Activated T-helper 9 cell treated with anti-CD3 and anti-CD28 coated beads, Interleukin-2, amount 50 U/mL, for 16 hours (primary cell): ENCODE measurements at places on chromosomes 4 and X.

DNA sequence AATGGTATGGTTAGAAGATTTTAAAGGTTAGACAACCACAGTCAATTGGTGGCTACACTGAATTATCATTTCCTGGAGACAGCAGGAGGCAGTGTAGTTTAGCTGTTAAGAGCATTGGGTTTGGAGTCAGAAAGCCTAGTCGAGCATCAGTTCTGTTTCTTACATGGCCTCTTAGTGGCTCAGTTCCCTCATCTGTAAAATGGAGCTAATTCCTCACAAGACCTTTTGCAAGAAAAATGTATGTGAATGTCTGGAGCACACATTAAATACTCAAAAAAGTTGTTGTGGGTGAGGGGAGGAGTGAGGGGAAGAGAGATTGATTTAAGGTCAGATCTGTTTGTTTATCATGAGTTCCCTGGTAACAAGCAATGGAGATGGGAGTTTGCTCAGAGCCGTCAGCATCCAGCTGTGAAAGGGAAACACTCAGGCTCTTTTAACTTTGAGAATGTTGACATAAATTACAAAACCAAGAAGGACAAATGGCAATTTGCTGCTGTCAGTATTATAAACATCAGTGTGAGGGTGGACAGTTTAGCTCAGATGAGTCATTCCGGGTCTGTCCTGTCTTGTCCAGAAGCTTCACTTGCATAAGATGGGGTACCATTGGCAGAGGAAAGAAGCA is 98.2 kb upstream of the PGRMC2 start:
- no peak for DNase-seq

- no peak for DNase-seq
Observed at GRCh38 chr4:78592088-78592783, 40.7 kb downstream of the ANXA3 start.

- no peak for DNase-seq
Observed at GRCh38 chr4:85777908-85778631, 303.1 kb downstream of the ARHGAP24 start.

GRCh38 chr4:2288051-2288541 is 26.2 kb upstream of the MXD4 start:
- DNase-seq = no peak

GRCh38 chrX:43655151-43656004 is 721 bp upstream of the MAOA start:
- DNase-seq = no peak

- no peak for DNase-seq
Observed at GRCh38 chr4:154958621-154959358, 177.7 kb downstream of the RBM46 start.

DNA sequence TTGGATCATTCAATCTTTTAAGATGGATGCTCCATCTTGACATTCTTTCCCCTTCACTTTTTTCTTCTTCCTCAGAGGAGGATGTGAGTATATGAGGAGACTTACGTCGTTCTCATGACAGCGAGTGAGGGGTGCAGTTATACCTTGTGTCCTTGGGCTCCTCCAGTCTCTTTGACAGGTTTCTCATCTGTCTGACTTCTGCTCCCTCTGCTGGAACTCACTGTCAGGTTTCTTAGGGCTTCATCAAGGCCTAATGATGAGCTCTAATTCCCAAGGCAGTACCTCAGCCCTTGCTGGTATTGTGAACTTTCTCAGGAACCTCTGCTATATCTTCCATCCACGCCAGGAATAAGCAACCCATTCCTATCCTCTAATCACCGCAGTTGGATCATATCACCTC is 237.8 kb upstream of the ADGRL3 start:
- no peak for DNase-seq

DNA sequence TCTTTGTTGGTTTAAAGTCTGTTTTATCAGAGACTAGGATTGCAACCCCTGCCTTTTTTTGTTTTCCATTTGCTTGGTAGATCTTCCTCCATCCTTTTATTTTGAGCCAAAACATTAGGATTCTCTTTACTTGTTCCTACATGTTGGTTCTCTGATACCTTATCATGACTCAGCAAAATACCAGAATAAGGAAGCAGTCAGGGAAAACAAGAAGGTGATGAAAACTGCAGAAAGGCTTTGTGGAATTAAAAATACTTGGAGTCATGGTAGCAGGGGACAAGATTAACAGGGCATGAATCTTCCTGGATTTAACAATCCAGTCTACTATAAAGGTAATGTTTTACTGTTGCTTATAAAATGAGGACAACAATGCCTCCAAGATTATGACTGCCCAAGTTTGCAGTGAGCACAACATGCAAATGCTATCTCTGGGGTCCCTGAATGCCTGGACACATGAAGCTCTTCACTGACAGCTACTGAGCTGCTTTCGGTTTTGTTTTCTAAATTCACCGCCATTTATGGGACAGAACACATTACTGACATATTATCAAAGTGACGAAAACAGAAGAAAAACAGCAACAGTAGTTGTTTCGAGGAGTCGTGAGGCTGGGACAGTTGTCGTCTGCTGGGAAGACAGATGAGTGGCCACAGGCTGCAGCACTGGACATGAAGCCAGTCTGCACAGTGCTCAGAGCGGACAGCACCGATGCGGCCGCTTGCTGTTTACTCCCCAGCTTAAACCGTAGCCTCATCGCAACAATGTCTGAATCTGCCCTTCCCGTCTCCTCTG is 174.5 kb upstream of the DKK2 start:
- DNase-seq = no peak
